Activated naive CD4-positive, alpha-beta T cell treated with Interleukin-2 at 50 U/mL for 16 hours (primary cell): ENCODE measurements at places on chromosomes 12 and 14.
A peak's percentile ranks its signal among the peaks of the same experiment; 100 is the strongest.

DNA sequence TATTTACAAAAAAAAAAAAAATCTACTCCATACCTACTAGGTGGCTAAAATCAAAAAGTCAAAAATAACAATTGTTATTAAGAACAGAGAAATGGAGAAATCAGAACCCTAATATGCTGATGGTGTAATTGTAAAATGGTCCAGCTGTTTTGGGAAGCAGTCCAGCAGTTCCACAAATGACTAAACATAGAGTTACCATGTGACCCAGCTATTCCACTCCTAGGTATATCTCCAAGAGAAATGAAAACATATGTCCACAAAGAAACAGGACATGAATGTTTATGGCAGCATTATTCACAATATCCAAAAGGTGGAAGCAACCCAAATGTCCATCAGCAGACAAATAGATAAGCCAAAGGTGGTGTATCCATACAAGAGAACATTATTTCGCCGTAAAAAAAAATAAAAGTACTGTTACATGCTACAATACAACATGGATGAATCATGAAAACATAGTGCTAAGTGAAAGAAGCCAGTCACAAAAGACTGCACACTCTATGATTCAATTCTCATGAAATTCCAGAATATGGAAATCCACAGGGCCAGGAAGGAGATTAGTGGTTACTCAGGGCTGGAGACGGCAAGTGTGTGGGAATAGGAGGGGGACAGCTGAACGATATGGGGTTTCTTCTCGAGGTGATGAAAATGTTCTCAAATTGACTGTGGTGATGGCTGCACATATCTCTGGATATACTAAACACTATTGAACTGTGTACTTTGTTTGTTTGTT is 9.1 kb upstream of the DPF3 start:
- no peak for DNase-seq

DNA sequence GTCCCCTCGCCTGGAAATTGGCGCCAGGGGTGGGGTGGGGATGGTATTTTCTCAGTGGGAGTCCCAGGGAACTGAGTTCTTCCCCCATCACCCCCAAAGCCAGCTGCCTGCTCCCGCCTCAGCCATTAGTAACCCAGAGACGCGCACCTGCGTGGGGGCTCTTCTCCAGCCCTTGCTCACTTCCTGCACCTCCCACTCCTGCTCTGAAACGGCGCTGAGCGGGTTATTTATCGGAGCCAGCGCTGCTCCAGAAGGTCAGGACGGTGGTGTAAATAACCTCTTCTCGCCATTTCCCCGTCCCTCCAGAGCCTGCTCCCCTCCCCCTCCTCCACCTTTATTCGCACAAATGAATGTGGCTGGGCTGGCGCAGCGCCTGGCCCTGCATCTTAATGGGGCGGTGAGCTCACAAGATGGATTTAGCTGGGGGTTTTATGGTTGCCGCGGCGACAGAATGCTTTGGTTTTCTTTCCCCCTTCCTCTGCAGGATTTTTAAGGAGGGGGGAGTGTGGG is 12.2 kb downstream of the GPR84 start:
- peak; percentile 38 for DNase-seq

GRCh38 chr14:77181603-77182437 is at the start of gene TMEM63C:
Gene TMEM63C (plus strand): TSS chr14:77181798. CDS start chr14:77218814, 37,016 bp downstream.
- peak; percentile 69 for DNase-seq

- DNase-seq, result no peak
These were observed 523.2 kb upstream of the CCDC196 start for GRCh38 chr14:65962952-65963351.

DNA sequence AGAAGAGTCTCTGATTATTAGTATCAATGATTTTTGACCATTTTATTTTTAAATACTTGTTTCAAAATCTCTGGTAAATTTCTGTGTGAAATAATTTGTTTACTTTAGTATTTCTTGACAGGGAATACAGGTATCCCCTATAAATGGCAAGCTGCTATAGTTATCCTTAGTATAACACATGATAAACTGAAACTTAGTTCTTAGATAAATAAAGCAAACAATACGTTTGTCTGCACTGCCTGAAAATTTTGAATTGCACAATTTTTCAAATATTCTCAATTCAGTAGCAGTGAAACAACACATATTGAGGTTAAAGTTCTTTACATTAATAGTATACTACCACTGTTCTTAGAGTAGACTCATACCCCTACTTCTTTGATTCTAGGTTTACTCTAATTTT is 26.9 kb downstream of the CNOT2 start:
- DNase-seq, result no peak

DNA sequence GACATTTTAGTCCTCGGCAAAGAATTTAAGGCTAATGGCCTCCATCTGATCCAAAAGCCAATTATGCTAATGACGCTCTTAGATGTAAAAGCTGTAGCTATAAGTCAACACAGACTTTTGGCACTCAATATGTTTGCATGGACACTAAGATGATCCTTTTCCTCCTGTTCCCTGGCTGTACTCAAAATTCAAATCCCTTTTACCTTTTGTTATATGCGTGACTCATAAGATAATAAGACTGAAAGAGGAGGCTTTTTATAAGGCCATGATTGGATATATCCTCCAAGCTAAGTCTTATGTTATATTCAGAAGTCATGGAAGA is 89.8 kb downstream of the PDZRN4 start:
- DNase-seq, result no peak

GRCh38 chr12:3538466-3539030 is 47.5 kb downstream of the PRMT8 start:
- no peak for DNase-seq

DNA sequence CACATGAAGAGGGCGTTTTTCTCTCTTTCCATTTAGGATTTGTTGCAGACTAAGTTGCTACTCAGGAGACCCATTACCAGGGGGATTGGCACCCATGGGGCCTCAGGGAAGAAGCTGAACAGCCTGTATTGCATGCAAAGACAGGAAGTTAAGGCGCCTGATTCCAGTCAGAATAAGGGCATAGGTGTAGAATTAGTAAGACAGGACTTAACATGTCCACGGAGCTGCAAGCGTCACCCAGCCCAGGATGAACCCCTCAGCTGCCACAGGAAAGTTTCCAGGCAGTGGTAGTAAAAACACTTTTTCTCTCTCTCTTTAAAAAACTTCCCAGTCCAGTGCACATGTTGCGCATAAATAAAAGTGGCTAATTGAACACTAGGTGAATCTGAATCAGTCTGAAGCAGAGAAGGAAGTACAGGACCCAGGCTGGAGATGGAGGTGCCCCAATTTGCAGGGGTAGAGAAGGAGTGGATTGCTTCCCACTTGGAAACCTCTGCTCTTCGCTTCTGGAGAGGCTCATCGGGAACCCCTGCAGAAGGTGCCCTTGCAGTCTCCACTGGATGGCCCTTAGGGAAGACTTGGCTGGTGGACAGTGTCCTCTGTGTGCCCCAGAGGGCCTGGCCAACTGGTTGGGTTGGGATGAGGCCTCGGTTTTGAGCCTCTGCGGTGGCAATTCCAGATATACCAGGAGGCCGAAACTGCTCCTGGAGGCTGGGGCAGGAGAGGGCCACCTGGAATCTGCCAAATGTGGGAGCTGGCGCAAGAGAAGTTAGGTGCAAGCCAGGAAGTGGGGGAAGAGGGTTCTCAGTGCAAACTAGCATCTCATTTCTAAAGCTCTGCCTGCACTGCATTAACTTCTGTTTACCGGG is 10.7 kb upstream of the TBX3 start:
- DNase-seq, result no peak

DNA sequence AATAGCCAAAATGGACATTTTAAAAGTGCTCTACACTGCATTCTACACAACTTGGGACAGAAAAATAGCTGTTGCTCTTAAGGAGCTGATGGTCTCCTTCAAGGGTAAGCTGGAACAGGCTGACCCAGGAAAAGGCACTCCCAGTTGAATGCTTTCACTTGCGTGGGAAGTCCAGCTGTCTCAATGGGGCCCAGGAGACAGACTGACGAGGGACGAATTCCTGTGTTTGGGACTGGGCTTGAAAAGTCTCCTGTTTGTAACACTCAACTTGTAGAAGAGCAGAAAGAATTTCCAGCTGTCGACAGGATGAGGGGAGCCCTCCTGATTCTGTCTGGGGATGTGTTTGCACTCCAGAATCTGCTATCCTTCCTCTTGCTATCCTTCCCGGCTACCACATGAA is 180.8 kb downstream of the ZFP36L1 start:
- no peak for DNase-seq

DNA sequence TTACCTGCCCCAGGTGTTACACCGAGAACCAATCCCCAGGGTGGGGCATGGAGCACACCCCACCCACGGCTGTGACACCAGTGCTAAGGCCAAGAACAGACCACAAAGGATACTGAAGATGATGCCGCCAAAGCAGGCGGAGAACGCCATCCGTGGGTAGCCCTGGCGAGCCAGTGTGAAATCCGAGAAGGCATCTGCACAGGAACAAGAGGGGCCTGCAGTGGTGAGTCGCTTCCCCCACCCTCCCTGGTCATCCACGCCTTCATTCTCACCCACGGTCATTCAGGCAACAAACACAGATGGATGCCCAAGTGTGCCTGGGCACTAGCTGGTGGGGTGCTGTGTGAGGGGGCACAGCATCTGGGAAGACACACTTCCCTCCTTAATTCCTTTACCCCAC is 28.5 kb downstream of the SLC8B1 start:
- no peak for DNase-seq

DNA sequence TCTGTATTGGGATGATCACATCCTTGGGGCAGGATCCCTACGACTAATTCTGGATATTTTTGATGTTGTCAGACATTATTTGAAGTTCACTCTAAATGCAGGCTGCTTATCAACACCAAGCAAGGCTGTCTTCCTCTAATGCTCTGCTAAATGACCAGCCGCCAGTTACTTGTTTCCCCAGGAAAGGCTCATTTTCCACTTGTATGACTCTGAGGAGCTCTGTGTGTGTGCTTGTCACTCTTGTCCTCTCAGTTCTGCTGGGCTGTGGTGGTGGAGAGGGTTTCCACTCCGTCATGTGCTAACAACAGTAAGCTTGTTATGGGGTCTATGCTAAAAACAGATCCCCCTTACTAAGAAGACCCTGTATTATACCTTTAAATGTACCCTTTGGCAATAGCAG is 42.1 kb downstream of the ATL1 start:
- no peak for DNase-seq

GRCh38 chr12:114285554-114285953 is 120.4 kb downstream of the TBX5 start:
- DNase-seq, result no peak

DNA sequence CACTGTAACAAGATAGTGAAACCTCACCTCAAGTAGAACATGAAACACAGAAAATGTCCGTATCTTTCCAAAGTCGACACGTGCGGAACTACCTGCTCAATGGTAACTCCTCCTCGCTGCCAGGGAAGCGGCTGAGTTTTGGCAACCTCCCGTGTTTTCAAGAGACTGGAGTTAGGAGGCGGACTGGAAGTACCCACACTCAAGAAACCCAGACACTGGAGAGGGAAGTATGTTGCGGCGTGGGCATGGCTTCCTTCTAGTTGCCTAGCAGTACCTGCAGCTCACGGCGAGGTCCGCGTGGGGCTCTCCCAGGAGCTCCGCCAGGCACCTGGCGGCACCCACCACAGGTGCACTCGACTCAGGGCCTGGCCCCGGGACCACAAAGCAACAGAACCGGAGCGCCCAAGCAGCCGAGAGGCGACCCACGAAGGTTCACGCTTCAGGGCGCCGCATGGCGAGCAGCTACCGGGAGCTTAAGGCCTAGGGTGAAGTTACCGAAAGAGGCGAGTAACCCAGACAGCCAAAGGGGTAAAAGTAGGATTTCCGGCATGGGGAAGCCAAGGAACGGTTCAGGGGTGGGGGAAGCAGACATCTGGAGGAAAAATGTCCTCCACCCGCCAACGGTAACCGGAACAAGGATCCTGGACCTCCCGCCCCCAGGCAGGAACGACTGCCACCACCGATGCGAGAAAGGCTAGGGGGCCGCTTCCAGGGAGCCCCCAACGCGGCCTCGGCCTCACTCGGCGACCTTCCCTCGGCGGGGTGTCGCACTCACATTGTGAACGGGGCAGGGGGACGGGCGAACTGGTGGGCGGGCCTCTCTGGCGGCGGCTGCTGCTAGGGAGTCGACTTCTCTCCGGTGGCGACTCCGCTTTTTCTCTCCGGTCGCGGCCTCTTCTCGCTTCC is 608 bp downstream of the PTGES3 start:
- DNase-seq, result peak; percentile 67

GRCh38 chr14:38205949-38206665 is 1.6 kb upstream of the SSTR1 start:
- no peak for DNase-seq

- no peak for DNase-seq
These were observed 710.5 kb downstream of the NOVA1 start for GRCh38 chr14:25887251-25887878.

GRCh38 chr12:130063866-130064265 is 98.4 kb upstream of the FZD10 start:
- DNase-seq, result no peak

- no peak for DNase-seq
These were observed 163.9 kb upstream of the VASH1 start for GRCh38 chr14:76597387-76597786.

DNA sequence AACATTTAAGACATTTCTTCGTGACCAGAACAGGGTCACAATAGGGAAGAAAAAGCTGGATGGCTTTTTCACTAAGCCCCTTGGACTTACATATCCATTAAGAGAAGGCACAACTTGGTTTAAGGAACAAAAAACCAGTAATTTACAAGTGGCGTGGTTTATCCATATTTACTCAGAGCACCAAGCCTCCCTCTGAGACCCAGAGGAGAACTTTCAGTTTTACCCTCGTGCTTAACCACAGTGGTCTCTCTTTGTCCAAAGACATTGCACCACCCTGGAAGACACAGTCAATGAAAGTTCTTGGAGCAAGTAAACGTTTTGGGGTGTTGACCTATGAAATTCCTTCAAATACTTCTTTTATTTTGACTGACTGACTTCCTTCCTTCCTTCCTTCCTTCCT is 52.5 kb downstream of the SSPN start:
- no peak for DNase-seq

GRCh38 chr14:95495076-95495475 is 21.4 kb downstream of the SYNE3 start:
- no peak for DNase-seq

DNA sequence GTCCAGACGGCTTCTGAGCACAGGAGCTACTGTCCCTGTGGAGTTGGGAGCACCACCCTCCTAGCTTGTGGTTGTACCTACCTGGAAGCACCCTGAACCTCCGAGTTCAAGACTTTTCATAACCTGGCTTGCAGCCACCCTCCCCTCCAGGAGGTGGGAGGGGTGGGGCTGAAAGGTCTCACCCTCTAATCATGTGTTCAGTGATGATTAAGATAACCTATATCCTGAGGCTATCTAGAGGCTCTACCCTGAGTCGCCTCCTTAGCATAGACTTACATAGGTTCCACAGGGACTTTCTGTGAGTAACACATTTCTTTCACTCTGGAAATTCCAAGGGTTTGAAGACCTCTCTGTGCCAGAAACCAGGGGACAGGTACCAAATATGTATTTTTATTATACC is 146.5 kb downstream of the CFAP54 start:
- DNase-seq, result no peak

GRCh38 chr12:15769586-15769985 is 19.6 kb downstream of the EPS8 start:
- no peak for DNase-seq

GRCh38 chr14:105507247-105507646 is 16.2 kb downstream of the TEDC1 start:
- no peak for DNase-seq
